ENCODE measurements at places on chromosomes 3 and 15.

- no peak for DNase-seq
Observed at GRCh38 chr3:13269711-13270378, 150.3 kb downstream of the NUP210 start.

DNA sequence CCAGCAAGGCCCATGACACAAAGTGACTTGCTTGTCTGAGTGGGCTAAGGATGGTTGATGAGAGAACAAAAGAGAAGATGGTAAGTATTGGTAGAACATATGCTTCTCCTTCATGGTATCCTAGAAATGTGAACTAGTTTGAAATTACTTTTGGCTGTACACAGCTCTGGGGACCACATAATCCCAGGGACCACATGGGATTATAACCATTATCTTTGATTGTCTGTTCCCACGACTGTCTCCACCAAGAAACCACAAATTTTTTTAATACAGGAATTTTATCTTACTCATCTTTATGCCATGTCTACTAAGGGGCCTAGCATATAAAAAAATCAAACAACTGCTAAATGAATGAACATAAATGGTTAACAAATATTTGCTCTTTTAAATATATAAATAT is 155.3 kb upstream of the PRICKLE2 start:
- DNase-seq: no peak

- no peak for DNase-seq
Observed at GRCh38 chr3:128432971-128433836, 33.5 kb downstream of the DNAJB8 start.

GRCh38 chr3:3110749-3111361 is 681 bp upstream of the IL5RA start:
- DNase-seq: no peak

DNA sequence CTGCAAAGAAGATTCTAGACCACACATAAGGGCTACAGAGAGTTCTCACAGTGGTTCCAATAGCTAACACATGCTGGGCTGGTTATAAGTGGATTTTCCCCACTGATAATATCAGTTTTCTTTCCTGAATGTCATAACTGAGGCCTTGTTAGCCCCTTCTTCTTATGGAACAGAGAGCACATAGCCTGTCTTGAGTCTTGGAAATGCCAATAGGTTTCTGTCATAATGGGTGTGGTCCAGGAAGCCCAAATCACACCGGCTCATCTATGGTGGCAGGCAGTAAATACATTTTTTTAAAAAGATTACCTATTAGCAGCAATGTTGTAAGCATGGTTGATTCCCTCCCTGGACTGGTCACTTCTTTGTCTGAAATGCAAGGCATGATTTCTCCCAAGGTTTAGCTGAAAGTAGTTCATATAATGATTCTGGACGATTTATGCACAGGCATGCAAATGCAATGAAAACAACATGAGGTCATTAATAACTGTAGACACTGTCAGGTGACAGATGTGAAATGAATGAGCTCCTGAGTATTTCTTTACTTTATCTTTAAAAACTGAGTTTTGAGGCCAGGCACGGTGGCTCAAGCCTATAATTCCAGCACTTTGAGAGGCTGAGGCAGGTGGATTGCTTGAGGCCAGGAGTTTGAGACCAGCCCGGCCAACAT is 67.2 kb upstream of the ATP2C1 start:
- DNase-seq: no peak

GRCh38 chr15:74777769-74778598 is 3.9 kb upstream of the CSK start:
- DNase-seq: no peak

DNA sequence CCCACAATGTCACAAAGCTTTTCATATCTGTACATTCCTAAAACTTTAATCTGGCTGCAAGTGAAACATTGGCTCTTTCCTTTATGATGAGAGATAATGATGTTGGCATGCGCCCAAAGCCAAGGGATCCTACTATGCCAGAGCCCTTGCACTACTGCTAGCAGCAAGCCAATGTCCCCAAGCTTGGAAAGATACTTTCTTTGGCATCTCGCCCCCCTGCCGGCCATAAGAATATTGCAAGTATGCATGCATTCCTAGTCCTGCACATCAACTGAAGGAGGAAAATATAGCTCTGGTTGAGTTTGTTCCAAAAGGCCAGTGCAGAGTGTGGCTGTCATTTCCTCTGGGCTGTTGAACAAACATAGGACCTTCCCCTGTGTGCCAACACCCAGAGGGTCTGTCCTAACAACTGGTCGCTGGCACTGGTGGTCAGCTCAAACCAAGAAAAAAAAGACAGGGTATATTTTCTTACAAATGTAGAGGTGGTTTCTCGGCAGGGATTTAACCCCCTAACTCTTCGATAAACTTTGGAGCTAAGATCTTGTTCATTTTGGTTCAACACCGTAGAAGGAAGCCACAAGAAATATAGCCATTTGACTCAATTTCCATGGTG is 120.9 kb upstream of the ZBED2 start:
- DNase-seq: no peak

DNA sequence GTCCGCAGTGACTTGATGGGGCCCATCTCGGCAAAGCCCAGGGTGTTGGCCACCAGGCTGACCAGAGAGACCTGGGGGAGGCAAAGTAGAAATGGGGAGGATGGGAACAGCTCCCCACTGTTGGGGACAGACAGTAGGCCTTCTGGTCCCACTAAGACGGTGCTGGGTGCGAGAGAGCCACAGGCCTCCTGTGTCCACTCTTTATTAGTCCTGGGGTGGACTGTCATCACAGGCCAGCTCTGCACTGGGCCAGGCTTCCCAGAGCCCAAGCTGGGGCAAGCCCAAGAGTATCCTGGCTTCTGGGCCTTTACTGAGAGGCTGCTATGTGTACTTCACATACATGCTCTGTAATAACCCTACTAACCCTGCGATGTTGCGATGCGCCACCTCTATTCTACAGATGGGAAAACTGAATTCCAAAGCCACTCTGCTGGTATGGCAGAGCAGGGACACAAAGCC is 66.4 kb downstream of the EXOG start:
- no peak for DNase-seq

GRCh38 chr15:56351957-56352506 is 13.2 kb upstream of the TEX9 start:
- DNase-seq: no peak

DNA sequence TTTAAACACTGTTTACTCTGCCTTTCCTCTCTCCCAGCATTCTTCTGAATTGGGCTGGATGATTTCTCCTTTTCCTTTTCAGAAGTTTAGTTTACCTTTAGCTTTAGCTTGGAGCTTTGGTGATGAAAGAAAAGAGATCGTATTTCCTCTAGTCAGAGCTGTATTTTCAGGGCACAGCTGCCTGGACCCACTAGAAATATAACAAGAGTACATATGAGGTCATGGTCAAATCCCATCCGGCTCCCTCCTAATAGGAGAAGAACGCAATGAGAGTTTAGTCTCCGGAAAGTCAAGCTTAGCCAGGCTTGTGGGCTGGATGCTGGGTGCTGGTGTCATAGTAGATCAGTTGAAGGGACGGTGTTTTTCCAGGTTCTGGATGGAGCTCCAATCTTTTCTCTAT is 177.1 kb upstream of the PFN2 start:
- DNase-seq: no peak

DNA sequence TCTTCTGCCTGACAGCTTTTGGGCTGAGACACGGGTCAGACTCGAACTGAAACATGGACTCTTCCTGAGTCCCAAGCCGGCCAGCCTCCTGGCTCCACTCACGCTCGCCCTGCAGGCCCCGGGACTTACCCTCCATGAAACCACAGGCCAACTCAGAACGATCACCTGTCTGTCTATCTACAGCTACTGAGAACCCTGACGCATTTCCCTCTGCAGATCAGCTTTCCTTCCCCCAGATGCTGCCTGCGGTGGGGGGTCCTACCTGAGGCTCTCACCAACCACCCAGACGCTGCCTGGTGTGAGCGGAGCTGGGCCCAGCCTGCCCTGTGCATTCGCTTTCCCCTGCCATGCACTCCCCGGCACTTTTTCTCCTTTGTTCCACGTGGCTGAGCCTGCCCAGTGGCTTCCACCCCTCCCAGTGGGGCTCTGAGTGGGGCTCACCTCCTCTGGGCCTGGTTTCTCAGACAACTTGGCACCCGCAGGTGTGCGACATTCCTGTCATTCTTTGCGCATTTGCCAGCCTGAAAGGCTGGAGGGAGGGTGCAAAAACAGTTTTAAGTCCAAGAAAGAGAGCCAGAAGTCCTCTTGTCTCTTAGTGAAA is 60.2 kb downstream of the PLXNA1 start:
- no peak for DNase-seq

DNA sequence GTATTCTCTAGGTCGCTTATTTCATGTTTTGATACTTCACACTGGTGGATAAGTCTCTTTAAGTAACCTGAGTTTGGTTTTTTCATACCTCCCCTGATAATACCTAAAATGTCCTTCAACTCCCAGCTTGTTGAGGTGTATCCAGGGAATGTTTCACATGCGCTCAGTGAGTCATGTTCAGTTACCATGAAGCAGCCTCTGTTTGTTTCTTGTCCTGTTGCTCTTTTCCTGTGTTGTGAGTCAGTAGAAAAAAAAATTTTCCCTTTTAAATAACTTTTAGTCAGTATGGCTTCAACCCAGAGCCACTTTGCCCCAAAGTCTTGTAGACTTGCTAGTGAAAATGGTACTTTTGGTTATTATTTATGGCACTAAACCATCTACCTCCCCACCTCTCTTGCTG is 278.4 kb upstream of the ZPLD1 start:
- no peak for DNase-seq

- no peak for DNase-seq
Observed at GRCh38 chr3:30004481-30004880, 601.9 kb upstream of the TGFBR2 start.

GRCh38 chr3:85758442-85758841 is 799.7 kb downstream of the CADM2 start:
- no peak for DNase-seq

DNA sequence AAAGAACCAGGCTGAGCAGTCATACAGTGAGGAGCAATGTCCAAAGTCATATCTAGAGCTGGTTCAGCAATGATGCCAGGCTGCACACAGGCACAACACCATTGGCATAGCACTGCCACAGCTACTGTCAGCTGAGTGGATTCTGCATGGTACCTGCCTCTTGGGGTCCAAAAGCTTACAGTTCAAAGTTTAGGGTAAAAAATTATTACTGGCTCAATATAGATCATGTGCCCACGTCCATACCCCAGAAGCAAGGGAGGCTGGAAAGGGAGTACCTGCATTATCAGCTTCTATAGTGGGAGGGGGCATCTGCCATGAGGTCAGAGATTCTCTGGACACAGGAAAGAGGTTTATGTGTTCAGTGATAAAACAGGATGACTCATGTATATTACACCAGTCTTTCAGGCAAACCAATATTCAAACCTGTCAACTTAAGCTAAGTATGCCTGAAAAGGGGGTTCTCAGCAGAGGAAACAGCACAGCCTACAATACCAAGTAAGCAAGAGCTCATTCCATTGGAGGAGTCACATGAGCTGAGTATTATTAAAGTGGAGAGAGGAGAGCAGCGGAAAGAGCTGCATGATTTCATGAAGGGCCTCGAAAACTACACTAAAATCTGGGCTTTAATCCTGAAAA is 99.0 kb downstream of the ANO10 start:
- DNase-seq: no peak

GRCh38 chr3:14691239-14691638 is 16.3 kb downstream of the C3orf20 start:
- DNase-seq: no peak

GRCh38 chr15:82159922-82160321 is 102.6 kb downstream of the EFL1 start:
- DNase-seq: no peak

DNA sequence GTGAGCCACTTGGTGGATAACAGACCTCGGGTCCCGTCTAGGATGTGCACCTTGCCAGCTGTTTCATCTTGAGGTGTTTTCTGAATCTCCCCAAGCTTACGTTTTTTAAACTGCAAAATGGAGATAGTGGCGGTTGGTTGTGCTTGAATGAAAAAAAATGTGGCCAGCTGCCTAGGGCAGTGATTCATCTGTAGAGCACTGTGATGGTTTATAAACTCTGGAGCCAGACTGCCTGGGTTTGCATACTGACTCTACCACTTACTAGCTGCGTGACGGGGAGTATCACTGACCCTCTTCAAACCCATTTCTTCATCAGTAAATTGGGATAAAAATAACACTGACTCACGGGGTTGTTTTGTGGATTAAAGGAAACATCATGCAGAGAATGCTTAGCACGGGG is 159.1 kb downstream of the CHL1 start:
- DNase-seq: no peak

DNA sequence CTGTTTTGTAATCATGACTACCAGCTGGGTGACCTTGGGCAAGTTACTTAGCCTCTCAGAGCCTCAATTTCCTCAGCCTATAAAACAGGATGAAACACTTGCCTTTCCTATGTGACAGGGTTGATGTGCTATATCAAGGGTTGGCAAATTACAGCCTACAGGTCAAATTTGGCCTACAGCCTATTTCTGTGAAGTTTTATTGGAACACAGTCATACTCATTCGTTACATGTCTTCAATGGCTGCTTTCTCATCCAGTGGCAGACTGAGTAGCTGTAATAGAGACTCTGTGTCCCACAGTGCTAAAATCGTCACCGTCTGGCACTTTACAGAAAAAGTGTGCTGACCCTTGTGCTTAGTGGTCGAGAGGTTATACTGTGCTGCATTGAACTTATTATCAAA is 16.6 kb downstream of the ABHD6 start:
- DNase-seq: no peak

DNA sequence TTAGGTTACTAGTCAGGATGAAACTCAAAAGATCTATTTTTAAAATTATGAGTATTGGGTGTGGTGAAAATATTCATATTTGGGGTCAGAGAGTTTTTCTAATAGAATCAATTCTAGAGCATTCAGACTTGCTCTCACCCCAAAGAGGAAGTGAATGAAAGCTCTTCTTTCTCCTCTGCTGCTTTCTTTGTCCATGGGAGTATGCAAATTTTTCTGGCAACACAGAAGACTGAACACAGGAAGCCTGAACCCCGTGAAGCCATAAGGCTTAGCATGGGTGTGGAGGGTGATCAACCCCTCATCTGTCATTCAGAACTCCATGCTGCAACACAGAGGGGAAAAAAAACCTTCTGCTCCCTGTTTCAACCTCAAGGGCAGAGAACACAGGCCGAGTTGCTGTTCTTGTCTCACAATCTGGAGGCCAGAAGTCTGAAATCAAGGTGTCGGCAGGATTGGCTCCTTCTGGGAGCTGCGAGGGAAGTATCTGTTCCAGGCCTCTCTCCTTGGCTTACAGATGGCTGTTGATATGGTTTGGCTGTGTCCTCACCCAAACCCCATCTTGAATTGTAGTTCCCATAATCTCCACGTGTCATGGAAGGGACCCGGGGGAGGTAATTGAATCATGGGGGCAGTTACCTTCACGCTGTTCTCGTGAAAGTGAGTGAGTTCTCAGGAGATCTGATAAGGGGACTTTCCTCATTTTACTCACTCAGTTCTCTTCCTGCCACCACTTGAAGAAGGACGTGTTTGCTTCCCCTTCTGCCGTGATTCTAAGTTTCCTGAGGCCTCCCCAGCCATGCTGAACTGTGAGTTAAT is 33.7 kb upstream of the CD47 start:
- peak; percentile 75 for DNase-seq

GRCh38 chr3:69591164-69591736 is 148.0 kb upstream of the MITF start:
- DNase-seq: no peak

- no peak for DNase-seq
Observed at GRCh38 chr3:11128682-11129632, 25.3 kb upstream of the HRH1 start.
